Ecto neural progenitor cell (in vitro differentiated cells): ENCODE measurements at places on chromosomes 5 and 9.

- no peak for DNase-seq
Observed at GRCh38 chr5:10102706-10103497, 146.8 kb downstream of the ATPSCKMT start.

GRCh38 chr5:160357861-160358411 lies 12.5 kb downstream of the C1QTNF2 start:
- no peak for DNase-seq

DNA sequence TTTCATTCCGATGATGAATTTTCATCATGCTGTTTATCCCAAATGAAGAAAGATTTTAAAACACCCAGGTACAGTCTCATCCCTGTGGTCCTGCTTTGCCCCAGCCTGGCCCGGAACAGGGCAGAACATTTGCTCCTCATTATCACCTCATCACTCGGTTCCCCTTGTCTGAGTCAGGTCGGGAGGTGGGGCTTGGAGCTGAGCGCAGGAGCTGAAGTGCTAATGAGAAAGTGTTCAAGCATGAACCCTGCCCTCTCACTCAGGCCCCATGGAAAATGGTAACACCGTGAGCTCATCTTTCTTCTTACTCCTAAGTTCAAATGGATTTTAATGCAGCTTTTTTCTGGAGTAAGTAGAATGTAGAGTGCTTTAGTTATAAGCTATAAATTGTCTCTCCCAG lies 466.2 kb downstream of the KDM4C start:
- no peak for DNase-seq

- no peak for DNase-seq
Observed at GRCh38 chr9:94679587-94679986, 40.3 kb upstream of the FBP1 start.

- no peak for DNase-seq
Observed at GRCh38 chr9:15211815-15212495, 95.1 kb downstream of the TTC39B start.

GRCh38 chr5:151051066-151051930 lies 29.5 kb downstream of the TNIP1 start:
- DNase-seq, result peak; percentile 82

GRCh38 chr9:37784616-37785483 lies at the start of gene EXOSC3:
TSS of gene EXOSC3 (minus strand) at chr9:37785064. CDS start at chr9:37785044, 20 bp downstream.
- peak; percentile 92 for DNase-seq

GRCh38 chr9:754150-754931 lies 87.2 kb upstream of the DMRT1 start:
- DNase-seq, result no peak

- no peak for DNase-seq
Observed at GRCh38 chr9:75657015-75657414, 233.5 kb upstream of the PCSK5 start.

DNA sequence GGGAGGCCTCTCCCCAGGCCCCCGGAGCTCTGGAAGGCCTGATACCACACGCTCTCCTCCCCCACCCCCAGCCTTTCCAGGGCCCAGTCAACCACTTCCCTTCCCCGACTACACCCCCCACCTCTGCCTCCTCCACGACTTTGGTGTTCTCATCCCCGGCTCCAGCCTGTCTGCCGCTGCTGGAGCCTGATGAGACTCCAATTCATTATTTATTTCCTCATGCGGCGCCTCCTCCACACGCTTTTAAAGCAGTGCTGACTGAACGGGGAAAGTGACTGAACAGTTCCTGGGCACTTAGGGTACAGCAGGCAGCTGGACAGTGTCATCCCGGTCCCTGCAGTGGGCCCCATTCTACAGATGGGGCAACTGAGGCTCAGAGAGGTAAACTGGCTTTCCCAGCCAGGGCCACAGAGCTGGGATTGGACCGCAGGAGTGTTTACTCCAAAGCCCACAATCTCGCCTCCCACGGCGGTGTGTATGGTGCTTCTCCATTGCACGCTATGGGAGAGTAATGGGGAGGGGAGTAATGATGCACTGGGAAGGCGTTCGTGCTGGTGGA lies 15.9 kb upstream of the RPL26L1 start:
- DNase-seq, result no peak

DNA sequence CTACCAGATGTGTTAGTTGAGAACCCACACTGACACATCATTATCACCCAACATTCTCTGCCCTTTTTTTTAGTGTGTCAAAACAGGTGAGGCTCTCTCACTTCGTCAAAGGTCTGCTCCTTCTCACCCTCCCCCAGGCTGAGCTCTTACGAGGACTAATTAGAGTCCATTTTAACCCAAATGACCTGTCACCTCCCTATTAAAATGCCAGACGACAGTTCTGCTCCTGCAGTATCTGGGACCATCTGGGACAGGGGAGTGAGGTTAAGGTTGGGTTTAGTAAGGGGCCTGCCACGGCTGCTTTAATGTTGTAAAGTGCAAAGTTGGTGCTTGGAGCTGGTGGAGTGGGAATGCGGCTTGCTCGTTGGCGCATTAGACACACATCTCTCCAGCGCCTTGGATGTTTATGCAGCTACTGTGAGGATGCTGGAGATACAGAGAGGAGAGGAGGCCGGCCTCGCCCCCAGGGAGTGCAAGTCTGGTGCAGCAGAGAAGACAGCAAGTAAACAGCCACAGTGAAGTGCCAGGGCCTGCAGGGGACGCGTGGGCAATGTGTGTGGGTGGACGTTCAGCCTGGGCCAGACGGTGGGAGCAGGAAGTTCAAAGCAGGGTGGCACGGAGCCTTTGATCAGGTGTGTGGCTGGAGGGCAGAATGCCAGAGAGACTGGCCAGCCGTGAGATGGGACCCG lies 96.2 kb downstream of the C9orf50 start:
- DNase-seq, result no peak

GRCh38 chr5:55742778-55743177 lies 4.9 kb downstream of the DDX4 start:
- no peak for DNase-seq

DNA sequence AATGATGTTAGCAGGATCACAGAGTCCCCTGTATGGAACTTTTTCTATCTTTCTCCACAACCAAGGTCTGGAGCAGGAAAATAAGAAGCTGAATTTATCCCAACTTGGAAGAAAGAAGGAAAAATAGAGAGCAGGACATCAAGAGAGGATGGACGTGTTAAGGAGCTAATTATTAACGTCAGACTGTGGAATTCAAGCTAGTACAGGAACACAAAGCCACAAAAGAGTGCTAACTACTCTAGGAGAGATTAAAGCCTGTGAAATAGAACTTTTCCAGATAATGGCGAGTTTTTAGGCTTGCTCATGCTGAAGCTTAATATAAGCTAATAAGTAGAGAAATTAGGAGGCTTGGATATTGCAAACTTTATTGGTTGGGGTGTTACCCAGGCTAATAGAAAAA lies 632 bp upstream of the SPINK13 start:
- DNase-seq, result no peak

DNA sequence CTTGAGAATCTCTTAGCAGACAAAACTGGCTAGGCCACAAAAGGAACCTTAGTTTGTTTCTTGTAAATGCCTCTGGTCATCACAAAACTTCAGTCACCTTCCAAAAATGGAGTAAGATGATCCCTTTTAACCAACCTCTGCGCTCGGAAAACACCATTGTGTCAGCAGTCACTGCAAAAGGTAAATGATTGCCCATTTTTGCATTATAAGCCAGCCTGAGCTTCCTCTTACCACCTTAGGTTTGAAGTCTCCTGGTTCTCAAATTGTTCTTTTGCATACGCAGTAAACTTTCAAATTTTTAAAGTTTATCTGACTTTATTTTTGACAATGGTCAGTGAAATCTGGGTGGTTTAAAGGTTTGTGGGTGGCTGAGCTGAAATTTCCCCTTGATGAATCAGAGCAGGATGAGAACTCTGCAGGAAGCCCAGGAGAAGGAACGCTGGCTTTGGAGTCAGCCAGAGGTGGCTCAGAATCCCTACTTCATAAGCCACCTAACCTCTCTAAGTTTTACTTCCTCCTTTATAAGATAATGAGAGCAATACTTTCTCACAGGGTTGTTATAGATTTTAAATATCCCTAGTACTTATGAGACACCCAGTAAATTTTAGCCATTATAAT lies 131.4 kb downstream of the MED10 start:
- DNase-seq, result no peak

- no peak for DNase-seq
Observed at GRCh38 chr5:41875121-41875520, 4.9 kb upstream of the OXCT1 start.

GRCh38 chr9:109145051-109145450 lies 22.0 kb downstream of the FRRS1L start:
- no peak for DNase-seq

- DNase-seq, result no peak
Observed at GRCh38 chr9:93098236-93098946, 2.4 kb downstream of the CARD19 start.

- peak; percentile 52 for DNase-seq
Observed at GRCh38 chr5:175895686-175896102, 24.3 kb downstream of the CPLX2 start.
